ENCODE measurements at places on chromosomes 6 and 20.

DNA sequence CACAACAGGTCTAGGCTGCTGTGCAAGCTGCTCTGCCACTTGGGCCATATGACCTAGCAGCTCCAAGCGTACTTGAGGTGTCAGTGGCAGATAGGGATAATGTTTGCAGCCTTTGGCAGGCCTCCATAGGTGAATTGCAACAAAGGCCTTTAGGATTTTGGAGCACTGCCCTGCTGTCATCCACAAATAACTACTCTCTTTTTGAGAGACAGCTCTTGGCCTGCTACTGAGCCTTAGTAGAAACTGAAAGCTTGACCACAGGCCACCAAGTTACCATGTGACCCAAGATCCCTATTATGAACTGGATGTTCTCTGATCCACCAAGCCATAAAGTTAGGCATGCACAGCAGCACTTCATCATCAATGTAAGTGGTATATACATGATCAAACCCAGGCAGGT, 29.9 kb downstream of the FBXO30 start:
- DNase-seq, result no peak

- no peak for DNase-seq
These were observed 147.9 kb downstream of the CDC5L start for GRCh38 chr6:44535446-44535845.

GRCh38 chr6:39170860-39171259, 55.9 kb upstream of the SAYSD1 start:
- DNase-seq, result no peak

DNA sequence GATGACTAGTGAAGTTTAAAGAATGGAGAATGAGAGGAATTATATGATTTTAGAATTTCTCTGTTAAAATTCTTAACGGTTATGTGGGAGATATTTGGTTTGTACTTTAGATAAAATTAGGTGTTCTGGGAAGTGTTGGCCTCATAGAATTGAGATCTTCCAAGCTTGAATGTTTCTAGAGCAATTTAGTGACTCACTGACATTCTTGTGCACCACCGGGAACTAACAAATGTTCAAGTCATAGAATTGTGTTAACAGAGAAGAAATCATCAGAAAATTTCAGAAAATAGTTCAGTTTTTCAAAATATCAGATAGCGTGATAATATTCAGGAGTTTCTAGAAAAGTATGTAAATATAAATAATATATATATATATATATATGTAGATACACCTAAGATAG, 67.9 kb upstream of the BMP5 start:
- DNase-seq, result no peak

GRCh38 chr6:1787894-1788293, 178.2 kb downstream of the FOXC1 start:
- no peak for DNase-seq

GRCh38 chr20:25283221-25283951, 35.5 kb downstream of the PYGB start:
- DNase-seq, result no peak

DNA sequence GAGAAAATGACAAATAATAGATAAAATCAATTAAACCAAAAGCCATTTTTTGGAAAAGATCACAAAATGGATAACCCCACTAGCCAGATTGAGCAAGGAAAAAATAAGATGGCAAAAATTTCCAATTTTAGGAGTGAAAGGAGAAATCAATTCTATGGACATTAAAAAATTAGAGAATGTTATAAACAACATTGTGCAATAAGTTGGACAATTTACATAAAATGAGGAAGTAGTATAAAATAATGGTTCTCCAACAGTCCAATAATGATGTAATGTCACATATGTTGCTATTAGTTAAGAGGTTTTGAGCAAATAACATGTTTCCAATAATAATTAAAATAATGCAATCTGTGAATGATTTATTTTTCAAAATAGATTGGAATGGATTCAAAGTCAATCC, 3.1 kb upstream of the SNAP91 start:
- no peak for DNase-seq

GRCh38 chr6:53492860-53493634, 51.9 kb downstream of the GCLC start:
- no peak for DNase-seq

DNA sequence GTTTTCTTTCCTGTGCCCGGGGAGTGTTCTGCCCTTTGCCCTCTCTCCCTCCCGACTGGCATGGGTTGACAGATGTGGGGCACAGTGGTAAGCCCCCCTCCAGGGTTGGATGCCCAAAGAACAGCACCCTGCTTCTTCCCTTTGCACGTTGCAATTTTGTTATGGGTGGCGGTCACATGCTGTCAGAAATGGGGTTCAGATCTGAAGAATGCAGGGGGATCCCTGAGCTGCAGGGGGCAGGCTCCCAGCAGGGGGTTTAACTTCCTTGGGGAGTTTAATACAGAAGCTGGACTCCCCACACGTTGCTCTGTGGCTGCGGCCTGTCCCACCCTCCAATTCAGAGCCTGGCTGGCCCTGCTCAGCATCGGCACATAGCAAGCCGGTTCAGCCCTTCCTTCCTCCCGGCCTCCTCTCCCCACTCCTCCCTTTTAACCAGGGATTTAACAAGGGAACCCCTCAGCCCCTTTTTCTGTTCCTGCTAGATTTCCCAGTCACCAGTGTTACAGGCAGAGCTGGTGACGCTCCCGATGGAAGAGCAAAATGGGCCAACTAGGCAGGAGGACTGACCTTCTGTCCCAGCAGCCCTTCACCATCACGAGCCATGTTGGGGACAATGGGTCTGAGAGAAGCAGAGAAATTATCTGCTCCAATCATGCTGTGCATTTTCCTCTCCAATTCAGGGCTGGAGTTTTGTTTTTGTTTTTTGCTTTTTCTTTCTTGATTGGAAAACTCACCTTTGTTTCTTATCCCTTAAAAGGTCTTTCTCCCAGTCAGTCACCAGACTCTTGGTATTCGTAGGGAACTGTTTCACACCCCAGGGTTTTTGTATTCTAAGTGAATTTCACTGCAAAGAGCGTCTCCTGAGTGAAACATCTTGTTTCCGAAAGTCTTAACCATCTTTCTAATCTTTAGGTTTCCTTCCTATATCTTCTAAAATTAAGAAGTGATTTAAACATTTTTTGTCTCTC, 6.8 kb downstream of the FOXF2 start:
- DNase-seq, result no peak

GRCh38 chr6:31663126-31663960, 1.5 kb downstream of the GPANK1 start:
- DNase-seq, result no peak

DNA sequence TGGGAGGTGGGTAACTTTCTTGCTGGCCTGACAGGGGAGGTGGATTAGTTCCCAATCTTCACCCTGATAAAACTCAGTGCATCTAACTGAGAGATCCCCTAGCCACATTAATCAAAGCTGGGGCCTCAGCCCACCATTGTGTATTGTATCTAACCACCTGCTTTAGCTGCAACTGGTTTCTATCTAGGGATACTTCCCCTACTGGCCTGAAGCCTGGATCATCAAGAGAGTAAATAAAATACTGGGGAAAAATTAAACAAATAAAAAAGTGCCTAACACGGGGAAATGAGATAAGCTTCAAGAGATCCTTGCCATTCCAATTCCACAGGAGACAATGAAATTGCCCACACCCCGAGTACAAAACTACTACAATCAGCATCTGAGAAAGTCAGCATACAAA, 149.4 kb downstream of the INSM1 start:
- no peak for DNase-seq

DNA sequence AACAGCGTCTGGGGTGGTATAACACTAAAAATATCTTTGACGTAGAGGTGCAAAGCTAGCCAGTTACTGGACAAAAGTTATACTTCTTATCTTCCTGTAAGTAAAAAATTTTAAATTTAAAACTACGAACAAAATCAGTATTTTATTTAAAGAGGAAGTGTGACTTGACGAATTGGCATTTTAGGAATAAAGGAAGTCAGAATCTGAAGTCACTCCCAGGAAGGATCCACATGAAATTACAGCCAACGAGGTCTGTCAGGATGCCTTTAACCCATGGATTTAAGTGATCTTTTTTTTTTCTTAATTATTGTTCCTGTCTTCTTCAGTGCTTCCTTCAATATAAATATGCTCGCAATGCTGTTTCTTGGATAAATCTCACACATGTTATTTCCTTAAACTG, 27.2 kb upstream of the SNX9 start:
- DNase-seq, result no peak

DNA sequence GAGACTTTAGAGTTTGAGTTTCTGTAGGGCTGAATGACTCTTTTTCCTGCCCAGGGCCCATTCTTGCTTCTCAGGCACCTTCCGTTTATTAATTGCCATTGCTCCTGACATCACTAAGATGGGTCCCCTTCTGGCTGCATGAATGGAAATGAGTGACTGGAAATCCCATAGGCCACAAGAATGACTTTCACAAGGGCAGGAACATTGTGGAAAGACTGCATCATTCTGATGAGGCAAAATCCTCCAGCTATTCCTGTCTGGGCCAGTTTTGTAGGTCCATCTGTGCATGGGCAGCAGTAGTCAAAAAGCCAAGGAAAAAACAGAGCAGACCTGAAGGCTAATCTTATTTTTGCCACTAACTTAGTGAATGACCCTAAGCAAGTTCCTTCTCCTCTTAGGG, 19.3 kb downstream of the TMEM74B start:
- DNase-seq, result no peak

DNA sequence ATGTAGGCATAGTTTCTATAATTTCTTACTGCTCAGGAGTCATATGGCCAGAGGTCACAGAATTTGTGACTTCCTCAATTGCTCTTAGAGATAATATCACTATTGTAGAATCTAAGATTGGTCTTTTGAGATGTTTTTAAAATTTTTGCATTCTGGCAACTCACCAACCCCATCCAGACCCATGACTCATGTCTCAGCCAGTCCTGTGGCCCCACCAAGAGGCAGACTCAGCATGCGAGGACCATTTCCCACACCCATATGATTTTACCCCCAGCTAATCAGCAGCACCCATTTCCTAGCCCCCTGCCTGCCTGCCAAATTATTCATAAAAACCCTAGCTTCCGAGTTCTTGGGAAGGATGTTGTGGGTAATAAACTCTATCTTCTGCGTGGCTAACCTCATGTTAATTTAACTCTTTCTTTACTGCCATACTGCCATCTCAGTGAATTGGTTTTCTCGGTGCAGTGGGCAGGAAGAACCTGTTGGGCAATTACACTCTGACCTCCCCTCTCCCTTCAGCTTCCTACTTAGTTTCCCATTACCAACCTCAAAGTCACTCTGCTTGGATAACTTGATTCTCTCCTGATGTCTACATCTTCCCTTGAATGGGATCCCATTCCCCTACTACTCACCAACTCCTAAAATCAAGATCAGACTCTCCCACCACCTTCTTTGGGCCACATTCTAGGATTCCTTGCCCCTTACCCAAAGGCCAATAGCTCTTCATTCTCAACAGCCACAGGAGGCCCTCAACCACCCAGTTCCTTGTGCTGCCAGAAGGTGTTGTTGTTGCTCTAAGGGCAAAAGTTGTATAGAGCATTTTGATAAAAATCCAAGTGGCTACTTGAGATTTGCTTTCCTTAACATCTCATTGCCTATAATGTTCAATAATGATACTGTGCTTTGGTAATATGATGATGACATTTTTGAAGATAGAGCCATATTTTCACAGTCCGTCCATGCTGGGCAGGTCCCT, 16.2 kb upstream of the IYD start:
- no peak for DNase-seq

- no peak for DNase-seq
These were observed 67.9 kb downstream of the ZHX3 start for GRCh38 chr20:41249411-41250281.

- no peak for DNase-seq
These were observed 33.6 kb downstream of the METTL24 start for GRCh38 chr6:110324548-110324947.

GRCh38 chr6:106069478-106069877, 16.7 kb upstream of the PRDM1 start:
- DNase-seq, result no peak

DNA sequence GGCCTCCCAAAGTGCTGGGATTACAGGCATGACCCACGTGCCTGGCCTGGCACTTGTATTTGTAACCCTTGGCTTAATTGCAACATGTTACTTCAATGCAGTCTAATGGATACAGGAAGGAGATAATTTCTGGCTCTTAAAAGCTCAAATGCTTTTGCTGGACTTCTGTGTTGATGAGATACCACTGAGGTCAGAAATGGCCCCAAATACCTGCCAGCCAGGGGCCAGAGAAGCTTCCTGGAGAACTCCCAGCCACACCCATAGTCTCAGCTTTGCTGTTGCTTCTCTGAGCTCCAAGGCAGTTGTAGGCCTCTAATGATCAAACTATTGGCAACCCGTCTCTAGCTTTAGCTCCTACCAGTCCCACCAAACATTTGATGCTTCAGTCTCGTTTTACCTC, 14.2 kb upstream of the ZNFX1 start:
- no peak for DNase-seq

GRCh38 chr6:53608396-53608795, 57.2 kb downstream of the KLHL31 start:
- DNase-seq, result no peak
